ENCODE measurements at places on chromosomes 5 and 9.

DNA sequence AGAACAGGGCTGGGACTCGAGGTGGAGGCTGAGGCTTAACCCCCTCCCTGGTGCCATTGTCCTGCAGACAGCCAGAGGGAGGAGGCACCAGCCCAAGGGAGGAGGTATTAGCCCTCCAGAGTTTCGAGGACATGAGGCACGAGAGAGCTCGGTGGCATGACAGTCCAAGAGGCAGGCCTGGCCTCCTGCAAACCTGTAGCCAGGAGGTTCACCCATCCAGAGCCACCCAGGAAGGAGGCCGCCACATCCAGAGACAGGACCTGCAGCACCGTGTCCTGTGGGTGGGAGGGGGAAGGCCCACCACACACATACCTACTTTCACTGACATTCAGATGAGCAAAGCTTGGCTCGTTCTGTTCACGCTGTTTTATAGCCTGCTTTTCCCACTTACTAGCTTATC lies 75.2 kb upstream of the ADAMTS2 start:
- no peak for DNase-seq

- DNase-seq: no peak
Measured at GRCh38 chr5:139512786-139513390, 30.3 kb upstream of the STING1 start.

DNA sequence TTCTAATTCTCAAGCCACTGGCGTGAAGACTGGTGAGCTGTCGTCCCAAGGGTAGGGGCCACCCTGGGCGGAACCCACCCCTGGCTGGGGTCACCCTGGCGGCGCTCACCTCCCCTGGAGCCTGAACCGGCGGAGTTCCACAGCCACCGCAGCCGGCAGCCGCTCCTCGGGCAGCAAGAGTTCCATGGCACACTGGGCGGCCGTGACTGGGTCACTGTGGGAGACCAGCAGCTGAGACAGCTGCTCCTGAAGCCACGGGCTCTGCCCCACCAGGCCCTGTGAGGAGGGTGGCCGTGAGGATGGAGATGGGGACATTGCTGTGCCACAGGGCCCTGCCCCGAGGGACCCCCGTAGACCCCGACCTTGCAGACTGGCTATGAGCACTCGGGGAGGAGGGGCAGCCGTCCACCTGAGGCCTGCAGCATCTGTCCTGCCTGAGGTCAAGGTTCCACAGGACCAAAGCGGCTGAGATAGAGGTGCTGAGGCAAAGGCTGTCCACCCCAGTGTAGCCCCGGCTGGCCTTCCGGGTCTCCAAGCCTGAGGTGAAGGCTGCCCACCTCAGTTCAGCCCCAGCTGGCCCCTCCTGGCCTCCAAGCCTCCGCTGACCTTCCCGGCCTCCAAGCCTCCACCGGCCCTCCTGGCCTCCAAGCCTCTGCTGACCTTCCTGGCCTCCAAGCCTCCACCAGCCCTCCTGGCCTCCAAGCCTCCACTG lies 50.6 kb upstream of the NRARP start:
- DNase-seq: no peak

GRCh38 chr9:114176624-114177291 lies 21.4 kb downstream of the COL27A1 start:
- DNase-seq: peak; percentile 28

DNA sequence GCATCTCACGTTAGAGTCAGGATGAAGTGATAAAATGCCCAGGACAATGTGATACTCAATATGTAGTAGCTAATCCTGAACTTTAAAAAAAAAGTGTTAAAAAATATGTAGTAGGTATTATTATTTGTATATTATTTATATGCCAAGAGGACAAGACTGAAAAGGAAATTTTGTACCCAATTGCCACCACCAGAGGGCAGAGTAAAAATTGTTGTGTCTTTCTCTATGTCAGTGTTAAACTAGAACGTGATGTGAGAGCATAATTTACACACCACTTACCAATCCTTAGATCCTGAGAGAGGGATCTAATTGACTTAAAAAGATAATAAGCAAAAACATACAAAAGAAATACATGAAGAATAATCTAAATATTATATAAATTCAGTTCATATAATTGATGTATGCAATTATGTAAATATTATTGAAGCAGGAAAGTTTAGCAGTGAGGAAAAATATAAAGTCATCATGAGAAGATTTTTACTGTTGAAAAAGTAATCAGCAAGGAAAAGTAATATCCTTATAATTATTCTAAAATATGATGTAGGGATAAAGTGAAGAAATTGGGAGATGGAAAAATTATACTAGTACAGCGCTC lies 288.9 kb downstream of the RAB3C start:
- peak; percentile 37 for DNase-seq

DNA sequence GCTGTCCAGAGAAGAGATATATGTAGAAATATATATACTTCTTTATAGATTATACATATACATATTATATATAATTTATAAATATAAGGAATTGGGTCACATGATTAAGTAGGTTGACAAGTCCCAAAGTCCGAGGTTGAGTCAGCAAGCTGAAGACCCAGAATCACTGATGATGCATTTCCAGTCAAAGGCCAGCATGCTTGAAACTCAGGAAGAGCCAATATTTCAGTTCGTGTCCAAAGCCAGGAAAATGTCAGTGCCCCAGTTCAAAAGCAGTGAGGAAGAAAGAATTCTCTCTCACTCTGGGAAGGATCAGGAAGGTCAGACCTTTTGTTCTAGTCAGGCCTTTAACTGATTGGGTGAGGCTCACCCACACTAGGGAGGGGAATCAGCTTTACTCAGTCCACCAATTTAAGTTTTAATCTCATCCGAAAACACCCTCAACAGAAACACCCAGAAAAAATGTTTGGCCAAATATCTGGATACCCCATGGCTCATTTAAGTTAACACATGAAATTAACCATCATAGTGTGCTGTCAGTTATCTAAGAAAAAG lies 42.0 kb upstream of the LVRN start:
- DNase-seq: no peak

DNA sequence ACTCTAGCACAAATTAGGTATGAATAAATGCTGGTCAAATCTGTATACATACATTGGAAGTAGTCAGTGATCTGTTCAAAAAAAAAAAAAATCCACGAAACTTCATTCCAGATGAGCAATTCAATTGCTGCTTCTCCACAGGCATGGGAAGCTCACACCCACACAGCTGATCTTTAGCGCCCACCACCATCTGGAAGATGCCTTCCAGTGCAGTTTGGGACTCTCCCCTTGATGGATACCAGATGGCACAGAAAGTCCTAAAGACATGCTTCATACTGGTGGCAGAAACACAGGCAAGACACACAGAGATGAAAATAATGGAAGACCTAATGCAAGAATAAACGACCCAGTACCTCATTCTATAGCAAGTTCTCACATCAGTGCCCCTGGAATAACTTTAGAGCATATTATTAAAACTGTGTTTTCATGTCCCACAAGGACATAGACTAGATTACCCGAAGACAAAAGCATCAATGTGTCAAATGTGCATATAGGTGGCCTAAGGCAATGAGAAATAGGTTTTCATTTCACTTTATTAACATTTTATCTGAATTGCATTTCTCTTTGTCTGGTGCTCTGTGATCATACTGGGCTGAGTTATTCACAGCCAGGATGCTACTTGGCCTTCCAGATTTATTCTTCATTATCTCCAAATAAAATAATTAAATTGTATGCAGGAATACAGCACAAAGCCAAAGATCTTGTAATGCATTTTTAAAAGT lies 135.4 kb upstream of the TAS2R1 start:
- DNase-seq: peak; percentile 48

- DNase-seq: peak; percentile 71
Measured at GRCh38 chr9:20621471-20622329, 599 bp downstream of the MLLT3 start.

GRCh38 chr5:1214163-1214935 lies 10.8 kb upstream of the SLC6A18 start:
- no peak for DNase-seq

DNA sequence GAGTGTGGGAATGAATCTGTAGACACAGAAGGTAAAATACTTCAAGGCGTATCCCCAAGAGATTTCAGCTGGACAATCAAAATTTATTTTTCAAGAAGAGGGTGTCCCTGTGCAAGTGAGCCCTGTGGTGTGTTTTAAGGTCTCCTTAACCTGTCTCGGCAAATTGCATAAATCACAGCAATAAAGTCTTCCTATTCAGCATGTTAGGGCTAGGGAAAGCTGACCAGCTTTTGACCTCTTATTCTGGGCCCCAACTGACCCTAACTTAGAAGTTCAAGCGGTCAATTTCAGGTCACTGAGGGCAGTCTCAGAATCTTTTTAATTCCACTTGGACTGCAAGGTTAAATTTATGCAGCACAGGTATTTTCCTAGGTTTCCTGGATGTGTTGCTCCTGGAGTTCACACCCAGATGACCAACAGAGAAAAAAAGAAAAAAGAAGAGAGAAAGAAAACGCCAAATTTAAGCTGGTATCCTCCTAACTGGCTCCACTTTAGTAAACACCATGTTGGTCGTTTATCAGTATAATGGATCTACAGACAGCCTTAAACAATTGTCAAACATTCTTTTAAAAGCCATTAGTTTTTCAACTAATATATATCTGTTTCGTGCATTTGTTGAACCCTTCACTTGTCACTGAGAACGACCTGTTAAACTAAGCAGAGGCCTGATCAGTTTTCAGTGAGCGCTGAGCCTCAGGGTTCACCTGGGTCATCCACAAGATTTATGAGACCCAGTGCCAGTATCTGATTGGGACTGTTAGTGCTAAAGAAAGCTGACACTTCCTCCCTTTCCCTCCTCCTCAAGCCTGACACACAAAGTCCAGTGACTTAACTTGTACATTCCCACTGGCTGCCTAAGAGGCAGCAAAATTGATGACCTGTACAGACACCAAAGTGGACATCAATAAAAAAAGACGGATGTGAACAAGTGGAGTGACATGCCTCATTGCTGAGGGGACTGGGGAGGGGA lies 546.1 kb downstream of the NR2F1-AS1 start:
- peak; percentile 44 for DNase-seq

- no peak for DNase-seq
Measured at GRCh38 chr5:1753490-1753889, 46.1 kb downstream of the MRPL36 start.

DNA sequence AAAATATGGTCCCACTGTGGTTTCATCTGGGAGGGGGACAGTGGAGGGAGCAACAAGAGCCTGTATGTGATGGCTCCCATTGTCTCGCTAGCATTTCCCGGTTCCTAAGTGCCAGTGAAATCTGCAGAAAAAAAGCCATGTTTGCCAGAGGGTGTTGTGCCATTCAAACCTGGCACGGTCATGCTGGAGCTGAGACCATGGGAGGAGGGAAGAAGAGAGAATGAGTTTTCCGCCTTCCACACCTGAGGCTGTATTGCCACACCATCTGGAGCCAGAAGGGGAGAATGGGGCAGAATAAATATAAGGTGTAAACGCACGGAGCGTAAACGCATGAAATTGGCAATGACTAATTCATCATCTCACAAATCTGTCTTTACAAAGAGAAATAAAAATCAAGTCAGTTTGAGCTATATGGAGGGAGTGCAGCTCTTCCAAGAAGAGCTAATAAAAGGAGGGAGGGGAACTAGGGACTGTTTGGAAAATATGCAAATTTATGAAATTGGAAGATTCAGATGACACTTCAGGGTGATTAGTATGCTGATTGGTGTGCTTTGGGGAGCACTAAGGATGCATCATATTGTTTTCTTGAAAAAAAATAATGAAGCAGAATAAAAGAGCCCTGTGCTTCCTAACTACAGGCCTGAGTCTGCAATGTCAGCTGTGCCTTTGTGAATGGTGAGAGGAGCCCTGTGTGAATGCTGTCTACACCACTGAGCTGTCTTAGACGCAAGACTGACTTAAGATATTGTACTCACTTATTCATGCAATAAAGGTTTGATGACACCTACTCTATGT lies 237.9 kb downstream of the NSG2 start:
- no peak for DNase-seq

DNA sequence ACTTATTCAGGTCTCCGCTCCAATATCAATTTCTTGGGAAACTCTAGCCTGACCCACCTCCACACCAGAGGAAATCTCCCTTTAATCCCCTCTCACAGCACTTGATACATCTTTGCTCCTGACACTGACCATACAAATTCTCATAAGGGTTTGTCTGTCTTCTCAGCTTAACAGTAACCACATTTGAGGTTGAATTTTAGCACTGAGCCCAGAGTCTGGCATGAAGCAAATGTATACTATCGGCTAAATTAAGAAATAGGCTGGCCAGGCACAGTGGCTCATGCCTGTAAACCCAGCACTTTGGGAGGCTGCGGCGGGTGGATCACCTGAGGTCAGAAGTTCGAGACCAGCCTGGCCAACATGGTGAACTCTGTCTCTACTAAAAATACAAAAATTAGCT lies 9.7 kb downstream of the CDK5RAP2 start:
- no peak for DNase-seq

- DNase-seq: no peak
Measured at GRCh38 chr5:157447201-157447637, 12.8 kb upstream of the NIPAL4 start.
